Left renal pelvis (tissue), 4 donors: ENCODE measurements at places on chromosomes 7 and 10. TPM values are rescaled to one million over a fixed set of nuclear protein-coding genes. Genes with fewer than 3 reads are reported as not detected.

- no peak for DNase-seq
Observed at GRCh38 chr7:123057911-123058310, 62.4 kb upstream of the TAS2R16 start.

GRCh38 chr10:28434063-28434462 is 98.9 kb upstream of the WAC start:
- no peak for DNase-seq

DNA sequence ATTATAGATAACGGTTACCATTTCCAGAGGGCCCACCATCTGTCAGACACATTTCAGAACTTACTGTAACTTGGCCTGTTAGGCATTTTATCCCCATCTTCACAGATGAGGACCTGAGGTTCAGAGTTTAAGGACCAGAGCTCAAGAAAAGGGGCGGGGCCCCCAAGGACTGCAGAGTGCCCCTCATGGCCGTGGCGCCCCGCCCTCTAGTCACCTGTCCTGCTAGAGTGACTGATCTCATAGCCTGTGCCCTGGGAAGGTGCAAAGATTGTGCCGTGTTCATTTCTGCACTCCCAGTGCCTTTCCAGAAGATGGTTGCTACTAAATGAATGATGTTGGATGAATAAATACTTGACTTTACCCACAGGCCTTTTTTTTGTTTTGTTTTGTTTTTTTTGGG is 107.0 kb downstream of the XRCC2 start:
- no peak for DNase-seq

GRCh38 chr7:3370068-3370830 is 69.2 kb downstream of the SDK1 start:
- DNase-seq: no peak

Gene ZNF117
- polyA plus RNA-seq: 59.7 TPM

Gene SLC13A1
- 21.0 TPM for polyA plus RNA-seq

- DNase-seq: no peak
Observed at GRCh38 chr10:78321000-78321399, 287.3 kb downstream of the RPS24 start.

Gene NOS3
- 6.2 TPM for polyA plus RNA-seq

GRCh38 chr7:73509463-73509862 is 12.6 kb downstream of the BAZ1B start:
- peak; percentile 14 for DNase-seq

GRCh38 chr7:151273651-151274390 is 25.3 kb upstream of the SMARCD3 start:
- DNase-seq: no peak
